ENCODE measurements at places on chromosomes 2 and 18.

DNA sequence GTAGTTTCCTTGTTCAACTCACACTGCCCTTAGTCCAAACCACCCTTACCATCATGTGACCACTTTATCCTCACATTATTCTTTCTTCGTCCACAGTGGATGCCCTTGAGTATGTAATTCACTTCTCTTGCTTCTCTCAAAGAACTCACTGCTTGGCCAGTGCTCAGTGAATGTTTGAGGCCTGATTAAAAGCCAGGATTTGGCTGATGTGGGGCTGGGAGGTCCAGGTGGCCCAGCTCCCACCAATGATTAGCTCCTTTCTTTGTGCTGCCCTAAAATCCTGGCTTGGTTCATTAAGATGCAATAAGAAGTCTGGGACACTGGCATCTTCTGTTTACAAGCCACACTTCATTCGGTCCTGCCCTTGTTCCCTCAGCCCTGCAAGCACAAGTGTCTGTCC, 97.8 kb upstream of the CELF4 start:
- no peak for DNase-seq

GRCh38 chr2:142915502-142915901, 38.0 kb downstream of the KYNU start:
- no peak for DNase-seq

DNA sequence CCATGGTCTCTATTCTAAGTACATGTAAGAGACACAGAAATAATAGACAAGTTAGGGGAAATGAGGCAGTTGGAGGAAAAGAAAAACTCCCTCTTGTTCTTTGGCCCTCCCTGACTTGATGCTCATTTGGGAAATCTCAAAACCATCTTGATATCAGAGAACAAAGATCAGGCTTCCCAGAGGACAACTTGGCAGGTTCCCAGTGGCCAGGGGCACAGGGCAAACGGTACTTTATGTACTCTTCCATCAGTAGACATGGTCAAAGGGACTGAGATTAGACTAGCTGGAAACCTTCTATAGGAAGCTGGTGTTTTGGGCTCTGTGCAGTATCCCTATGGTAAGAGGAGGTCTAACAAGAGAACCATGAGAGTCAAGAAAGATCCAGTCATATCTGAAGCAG, 56.6 kb downstream of the NCKAP5 start:
- DNase-seq: no peak

DNA sequence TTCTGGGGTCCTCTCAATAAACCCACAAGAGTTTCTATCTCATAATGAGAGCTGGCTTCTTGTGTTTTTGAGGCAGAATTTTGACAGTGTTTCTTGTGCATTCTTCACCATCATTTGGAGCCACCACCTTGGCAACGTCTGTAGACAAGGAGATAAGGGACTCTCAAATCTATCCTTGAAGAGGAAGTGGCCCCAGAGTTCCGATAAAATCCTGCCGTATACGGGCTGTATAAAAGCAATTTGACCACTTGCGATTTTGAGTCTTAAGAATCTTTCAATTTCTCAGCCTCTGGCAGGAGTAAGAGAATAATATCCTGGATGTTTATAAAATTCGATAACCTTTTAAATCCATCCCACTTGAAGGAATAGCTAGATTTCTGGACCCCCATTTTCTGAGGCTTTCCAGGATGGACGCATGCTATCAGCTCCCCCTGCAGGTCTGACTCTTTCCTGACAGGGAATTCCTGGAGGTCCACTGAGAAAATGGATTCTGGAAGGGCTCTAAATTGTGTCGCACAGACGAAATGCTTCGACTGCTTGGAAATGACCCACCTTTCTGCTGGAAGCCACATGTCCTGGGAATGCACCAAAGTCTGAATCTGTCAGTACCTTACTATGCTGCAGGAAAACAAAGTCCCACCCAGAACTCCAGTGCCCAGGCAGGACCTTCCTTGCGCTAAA, 54.1 kb downstream of the E2F6 start:
- DNase-seq: peak; percentile 58

DNA sequence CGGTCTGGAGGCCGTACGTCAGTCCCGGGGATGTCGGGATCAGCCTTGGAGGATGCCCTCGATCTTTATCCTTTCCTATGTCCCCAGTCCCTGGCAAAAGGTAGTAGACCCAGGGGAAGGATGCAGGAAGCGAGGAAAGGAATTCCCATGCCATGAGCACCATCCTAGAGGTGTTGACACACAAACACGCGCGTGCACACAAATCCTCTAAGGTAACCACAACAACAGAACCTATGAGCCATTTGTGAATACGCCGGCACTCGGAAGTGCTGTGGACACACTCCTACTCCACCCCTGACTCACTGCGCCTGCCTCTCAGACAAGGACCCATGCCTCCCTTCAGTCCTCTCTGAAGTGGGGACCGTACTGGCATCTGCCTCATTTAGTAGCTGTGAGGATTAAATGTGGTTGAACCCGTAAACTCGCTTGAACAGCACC, 11.3 kb upstream of the MLPH start:
- peak; percentile 56 for DNase-seq

- peak; percentile 10 for DNase-seq
These were observed 11.3 kb downstream of the GFPT1 start for GRCh38 chr2:69375494-69376353.

GRCh38 chr2:235527806-235528469, 34.1 kb downstream of the AGAP1 start:
- no peak for DNase-seq

DNA sequence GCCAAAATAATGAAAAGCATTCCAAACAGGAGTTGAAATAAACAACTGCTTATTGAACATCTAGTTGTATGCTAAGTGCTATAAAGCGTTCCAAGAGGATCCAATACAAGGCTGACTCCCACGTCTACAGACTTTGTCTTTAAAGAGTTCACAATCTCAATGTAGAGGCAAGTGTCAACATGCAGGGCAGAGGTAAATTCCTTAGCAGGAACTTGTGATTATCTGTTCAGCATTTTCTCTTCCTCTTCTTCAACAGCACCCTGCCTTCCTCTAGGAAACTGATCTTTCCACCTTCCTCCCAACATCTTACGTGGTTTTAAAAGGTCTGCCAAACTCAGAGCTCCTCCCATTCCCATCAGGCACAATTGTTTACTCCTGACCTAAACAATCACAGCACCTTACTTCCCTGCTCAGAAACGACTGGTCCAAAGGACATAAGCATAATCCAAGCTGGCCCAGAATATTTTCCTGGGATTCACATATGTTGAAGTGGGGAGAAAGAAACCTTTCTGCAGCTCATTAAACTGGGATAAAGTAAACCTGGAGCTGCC, 83.9 kb downstream of the ITSN2 start:
- no peak for DNase-seq

DNA sequence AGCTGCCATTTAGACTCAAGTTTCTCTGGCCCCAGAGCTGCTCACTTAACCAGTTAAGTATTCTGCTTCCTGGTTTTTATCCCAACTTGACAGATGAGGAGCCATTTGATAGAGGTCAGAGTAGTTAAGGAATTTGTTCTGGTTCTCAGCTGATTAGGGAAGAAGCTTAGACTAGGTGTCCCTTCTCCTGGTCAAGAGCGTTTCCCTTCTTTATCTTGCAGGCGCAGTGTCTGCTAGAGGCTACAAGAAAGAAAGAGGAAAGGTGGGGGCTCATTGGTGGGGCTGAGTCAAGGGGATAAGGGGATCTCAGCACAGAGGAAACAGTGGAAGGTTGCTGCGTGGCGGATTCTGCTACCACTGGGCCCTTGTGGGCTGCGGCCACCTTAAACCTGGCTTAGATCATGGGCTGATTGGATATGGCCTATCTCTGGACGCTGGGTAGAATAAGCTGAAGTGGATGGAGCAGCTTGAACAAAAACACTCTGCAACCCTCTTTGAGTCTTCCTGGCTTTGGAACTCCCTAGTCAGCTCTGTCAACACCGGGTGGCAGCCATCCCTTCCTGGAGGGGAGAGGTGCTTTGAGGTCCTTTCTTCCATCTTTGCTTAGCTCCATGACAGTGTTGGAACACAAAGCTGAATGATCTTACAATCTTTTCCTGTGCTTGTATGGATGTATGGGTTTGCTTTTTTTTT, 70.8 kb downstream of the QPCT start:
- DNase-seq: peak; percentile 70

GRCh38 chr18:54389143-54389505, 31.4 kb downstream of the C18orf54 start:
- peak; percentile 1 for DNase-seq

DNA sequence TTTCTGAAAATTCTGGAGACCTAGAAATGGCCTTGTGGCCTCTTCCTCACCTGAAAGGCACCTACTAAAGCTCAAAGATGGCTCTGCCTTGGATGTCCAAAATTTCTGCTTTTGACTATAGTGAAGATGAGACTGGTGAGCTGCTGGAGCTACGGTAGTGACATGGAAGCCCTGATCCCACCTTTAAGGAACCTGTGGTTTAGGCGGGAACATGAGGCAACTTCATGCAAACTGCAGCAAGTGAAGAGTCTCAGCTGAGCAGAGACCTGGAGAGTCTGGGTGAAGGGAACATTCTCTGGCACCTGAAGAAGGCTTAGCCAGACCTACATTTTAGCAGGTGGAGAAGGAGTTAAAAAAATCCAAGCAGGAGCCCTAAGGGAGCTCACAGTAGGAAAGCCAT, 40.0 kb downstream of the GORASP2 start:
- no peak for DNase-seq

DNA sequence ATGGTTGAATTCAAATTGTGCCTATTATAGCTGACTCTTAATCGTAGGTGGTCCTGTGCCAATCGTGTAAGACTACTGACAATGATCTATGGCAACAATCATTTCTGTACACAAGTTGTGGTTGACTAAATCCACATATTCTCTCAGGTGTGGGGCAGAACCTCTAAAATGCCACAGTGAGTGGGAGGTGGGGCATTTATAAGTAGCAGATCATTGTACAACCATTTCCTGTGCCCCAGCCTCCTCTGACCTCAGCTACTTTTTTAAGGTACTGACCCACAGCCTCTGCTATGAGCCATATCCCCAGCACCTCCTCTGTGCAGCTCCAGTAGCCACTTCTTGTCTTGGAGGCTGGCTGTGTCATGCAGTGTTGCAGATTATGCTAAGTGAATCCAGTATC, 48.6 kb upstream of the RAPH1 start:
- DNase-seq: peak; percentile 61

DNA sequence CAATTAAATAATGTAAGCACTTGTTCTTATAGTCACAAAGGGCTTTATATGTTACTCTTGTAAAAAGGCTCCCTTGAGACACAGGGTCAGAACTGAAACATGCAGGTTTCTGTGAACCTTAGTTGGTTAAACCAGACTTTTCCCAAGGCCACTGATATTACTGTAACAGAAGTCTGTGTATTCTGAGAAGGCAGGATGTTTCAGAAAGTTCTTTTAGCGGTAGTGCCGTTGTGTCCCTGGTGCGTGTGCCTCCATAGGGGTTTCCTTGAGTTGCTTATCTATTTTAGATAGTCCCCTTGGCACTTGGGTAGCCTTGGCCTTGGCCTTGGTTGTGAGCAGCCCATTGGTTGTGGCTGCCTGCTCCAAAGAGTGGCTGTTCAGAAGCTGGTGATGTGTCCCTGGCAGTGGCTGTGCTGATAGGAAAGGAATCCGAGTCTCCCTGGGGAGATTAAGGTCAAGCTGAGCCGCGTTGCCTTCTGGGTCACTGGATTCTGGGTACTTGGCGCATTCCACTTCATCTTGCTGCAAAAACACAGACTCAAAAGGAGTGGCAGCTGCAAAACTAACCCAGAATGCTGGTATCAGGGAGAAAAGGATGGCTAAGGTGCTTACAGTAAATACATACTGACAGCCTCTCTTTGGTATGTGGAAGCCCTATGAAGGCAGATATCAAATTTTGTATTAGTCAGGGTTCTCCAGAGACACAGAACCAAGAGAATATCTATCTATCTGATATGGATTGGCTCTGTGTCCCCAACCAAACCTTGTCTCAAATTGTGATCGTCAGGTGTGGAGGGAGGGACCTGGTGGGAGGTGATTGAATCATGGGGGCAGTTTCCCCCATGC, 69.7 kb downstream of the FHOD3 start:
- no peak for DNase-seq

DNA sequence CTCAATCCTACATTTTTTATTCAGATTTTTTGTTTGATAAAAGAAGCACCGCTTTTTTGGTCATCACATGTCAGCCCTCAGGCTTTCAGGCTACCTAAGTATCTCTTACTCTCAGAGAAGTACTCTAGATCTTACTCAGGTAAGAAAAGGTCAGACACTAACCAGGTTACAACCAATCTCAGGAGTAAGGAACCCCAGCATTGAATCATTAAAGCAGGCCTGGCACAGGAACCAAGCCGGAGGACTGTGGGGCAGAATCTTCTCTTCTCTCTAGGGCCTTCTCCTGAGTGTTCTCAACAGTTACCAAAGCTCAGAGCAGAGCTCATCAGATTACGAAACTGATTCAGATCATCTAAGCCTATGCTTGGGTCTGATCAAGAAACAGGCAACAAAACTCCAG, 28.2 kb downstream of the RBMS1 start:
- DNase-seq: no peak

GRCh38 chr2:241910604-241911520, 41.3 kb downstream of the RTP5 start:
- no peak for DNase-seq

DNA sequence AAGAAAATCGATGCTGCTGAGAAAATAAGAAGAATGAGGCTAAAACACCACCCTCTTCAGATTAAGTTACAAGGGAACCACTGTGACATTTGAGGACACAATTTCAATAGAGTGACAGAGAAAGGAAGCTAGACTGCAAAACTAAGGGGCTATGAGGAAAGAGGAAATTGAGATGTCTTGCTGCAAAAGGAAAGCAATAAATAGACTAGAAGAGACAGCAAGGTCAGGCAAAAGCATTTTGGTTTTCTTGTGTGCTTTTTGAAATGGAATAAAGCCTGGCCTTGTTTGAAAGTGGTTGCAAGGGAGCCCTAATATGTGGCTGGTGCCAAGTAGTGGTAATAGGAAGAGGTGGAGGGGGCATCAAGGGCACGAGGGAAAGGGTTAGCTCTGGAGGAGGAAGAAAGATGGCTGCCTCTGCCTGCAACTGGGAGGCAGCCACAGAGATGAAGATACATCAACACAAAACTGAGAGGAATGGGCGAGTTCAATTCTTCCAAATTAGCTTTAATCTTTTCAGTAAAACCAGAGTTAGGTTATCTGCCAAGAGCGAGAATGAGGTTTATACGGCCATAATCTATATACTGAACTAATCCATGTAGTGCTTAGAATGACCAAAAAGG, 1.2 kb upstream of the MRO start:
- no peak for DNase-seq
